Breast epithelium (tissue), 4 donors: ENCODE measurements at places on chromosomes 6 and 20. TPM values are rescaled to one million over a fixed set of nuclear protein-coding genes. Genes with fewer than 3 reads are reported as not detected.

The ATP6V1G2 gene
- 1.6 TPM for total RNA-seq

DNA sequence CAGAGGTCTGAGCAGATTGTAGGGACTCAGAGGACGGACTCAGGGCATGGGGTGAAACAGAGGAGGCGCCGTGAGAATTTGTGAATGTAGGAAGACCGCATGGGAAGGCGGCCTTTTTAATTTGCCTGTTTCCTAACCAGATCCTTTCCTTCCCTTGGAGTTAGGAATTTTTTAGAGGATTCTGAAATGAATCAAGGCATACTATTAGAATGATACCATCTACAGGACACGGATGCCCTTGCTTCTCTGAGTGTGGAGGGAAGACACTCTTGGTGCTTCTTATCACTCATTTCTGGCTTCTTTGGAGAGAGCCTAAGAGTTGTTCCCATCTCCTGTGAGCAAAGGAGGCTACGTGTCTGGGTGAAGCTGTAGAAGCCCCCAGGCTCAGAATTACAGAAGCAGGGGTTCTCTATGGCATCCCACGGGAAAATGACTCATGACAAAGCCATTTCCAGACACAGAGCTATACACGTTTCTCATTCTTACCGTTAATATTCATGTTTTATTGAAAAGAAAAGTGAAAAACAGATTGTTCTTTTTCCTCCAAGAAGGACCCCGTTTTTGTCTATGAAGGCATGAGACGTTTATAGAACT lies 148.5 kb downstream of the EDN3 start:
- H3K4me3 ChIP-seq = no peak overlapping the region
- no peaks in the 10 kb centered on the region for H3K27me3 ChIP-seq
- no peaks in the 10 kb centered on the region for H3K4me1 ChIP-seq
- no peak overlapping the region for H3K27ac ChIP-seq
- no peaks in the 10 kb centered on the region for H3K36me3 ChIP-seq
- DNase-seq = no peak

DNA sequence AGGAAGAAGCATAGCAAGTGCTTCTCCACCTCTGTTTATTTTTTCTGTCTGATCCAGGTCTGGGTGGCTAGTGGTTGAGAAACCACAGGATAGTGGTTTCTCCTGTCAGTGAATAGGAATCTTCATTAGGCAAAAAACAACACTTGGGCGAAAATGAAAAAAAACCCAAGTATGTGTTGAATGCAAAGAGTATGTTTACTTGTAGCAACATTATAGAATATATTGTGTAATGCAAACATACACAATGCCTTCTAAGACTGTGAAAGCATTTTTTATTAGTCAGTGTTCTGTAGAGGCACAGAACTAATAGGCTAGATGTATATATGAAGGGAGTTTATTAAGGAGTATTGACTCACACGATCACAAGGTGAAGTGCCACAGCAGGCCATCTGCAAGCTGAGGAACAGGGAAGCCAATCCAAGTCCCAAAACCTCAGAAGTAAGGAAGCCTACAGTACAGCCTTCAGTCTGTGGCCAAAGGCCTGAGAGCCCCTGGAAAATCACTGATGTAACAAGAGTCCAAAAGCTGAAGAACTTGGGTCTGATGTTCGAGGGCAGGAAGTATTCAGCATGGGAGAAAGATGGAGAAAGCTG lies 111.1 kb downstream of the UST start:
- DNase-seq = no peak
- no peaks in the 10 kb centered on the region for H3K4me1 ChIP-seq
- no peaks in the 10 kb centered on the region for H3K27me3 ChIP-seq

- no peak overlapping the region for H3K27ac ChIP-seq
- no peaks in the 10 kb centered on the region for H3K27me3 ChIP-seq
- no peak for DNase-seq
- H3K4me1 ChIP-seq = no peaks in the 10 kb centered on the region
- H3K36me3 ChIP-seq = no peaks in the 10 kb centered on the region
Measured at GRCh38 chr6:8030920-8031319, 33.3 kb downstream of the BLOC1S5 start.

GRCh38 chr6:148701375-148701774 lies 45.5 kb upstream of the UST start:
- no peak for DNase-seq
- H3K4me3 ChIP-seq = peak overlapping the region; percentile 34
- H3K27me3 ChIP-seq = no peaks in the 10 kb centered on the region

DNA sequence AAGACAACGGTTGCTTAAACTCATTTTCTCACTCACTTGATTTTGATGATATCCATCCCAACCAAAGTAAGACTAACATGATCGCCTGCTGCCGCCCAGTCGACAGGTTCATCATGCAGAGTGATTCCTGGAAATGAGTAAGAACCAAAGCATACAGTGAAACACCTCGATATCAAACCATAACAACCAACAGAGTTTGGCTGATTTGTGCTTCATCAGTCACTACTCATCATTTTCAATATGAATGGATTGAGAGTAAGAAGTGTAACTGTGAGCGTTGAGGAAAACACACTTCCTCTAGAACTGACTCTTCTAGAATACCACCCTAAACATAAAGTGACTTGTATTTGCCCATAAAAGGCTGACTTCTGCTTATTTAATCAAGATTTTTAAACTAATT lies 29.2 kb upstream of the ALDH8A1 start:
- no peaks in the 10 kb centered on the region for H3K4me1 ChIP-seq
- no peak overlapping the region for H3K27ac ChIP-seq
- no peaks in the 10 kb centered on the region for H3K36me3 ChIP-seq
- H3K4me3 ChIP-seq = no peak overlapping the region
- DNase-seq = no peak

- no peak overlapping the region for H3K27ac ChIP-seq
- no peaks in the 10 kb centered on the region for H3K36me3 ChIP-seq
- H3K4me3 ChIP-seq = no peak overlapping the region
Measured at GRCh38 chr6:167090171-167090570, 32.7 kb upstream of the CCR6 start.

The IL17F gene
- total RNA-seq = not detected

The GDAP1L1 gene
- not detected for total RNA-seq

DNA sequence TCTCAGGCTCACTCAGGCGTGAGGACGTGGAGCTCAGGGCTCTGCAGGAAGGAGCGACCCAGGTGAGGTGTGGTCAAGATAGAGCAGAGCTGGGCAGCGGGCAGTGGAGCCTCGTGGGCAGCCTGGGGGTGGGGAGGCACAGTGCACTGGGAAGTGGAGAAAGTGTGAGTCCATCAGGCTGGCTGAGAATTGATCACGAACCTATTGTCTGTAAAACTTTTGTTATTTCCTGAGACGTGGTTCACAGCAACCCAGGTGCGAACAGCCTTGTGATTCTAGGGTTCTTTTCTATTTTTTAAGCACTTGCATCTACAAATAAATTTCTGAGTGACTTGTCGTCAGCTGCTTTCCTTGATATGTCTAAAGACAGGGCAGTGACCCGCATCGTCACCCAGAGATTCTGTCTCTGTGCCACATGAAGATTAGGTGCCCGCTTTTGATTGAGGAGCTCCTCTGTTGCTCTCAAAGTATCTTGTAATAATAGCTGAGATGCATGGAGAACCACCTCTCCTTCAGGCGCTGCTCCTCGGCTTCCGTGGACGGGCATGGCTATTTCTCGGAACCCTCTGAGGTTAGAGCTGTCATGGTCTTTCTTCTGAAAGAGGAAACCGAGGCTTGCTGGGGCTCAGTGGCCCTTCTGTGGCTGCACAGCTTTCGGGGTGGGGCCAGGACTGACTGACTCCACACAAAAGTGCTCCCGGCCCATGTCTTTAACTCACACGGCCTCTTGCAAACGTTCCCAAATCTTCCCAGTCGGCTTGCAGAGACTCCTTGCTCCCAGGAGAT lies 662 bp upstream of the CCR6 start:
- no peak overlapping the region for H3K4me3 ChIP-seq
- H3K27ac ChIP-seq = no peak overlapping the region
- H3K27me3 ChIP-seq = no peaks in the 10 kb centered on the region
- no peak for DNase-seq
- H3K4me1 ChIP-seq = no peaks in the 10 kb centered on the region

The LKAAEAR1 gene
- 0.64 TPM for total RNA-seq

DNA sequence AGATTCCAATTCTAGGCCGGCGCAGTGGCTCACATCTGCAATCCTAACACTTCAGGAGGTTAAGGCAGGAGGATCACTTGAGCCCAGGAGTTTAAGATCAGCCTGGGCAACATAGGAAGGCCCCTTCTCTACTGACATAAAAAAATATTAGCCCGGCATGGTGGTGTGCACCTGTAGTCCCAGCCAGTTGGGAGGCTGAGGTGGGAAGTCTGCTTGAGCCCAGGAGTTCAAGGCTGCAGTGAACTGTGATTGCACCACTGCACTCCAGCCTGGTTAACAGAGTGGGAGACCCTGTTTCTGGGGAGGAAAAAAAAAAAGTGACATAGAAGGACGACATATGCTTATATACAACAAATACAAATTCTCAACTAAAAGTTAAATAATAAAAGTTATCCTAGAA lies 30.9 kb downstream of the B4GALT5 start:
- no peak for DNase-seq
- no peak overlapping the region for H3K27ac ChIP-seq
- H3K4me3 ChIP-seq = no peak overlapping the region
- no peaks in the 10 kb centered on the region for H3K27me3 ChIP-seq
- H3K4me1 ChIP-seq = peaks cover 14% of the 10 kb centered on the region

DNA sequence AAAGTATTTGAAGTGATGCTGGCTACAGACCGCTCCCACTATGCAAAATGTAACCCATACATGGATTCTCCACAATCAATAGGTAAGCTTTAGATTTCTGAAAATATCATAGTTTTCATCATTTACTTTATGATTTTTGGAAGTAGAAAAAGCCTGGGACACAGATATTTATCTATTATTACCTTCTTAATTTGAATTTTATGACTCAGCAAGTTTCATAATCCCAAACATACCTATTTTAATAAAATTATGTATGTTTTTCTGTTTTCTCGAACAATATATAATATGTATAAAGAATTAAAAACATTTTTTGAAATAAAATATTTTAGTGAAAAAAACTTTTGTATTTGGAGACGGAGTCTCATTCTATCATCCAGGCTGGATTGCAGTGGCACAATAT lies 21.6 kb downstream of the PCMT1 start:
- no peaks in the 10 kb centered on the region for H3K4me1 ChIP-seq
- no peak overlapping the region for H3K4me3 ChIP-seq
- H3K27me3 ChIP-seq = no peaks in the 10 kb centered on the region
- H3K27ac ChIP-seq = no peak overlapping the region
- no peak for DNase-seq

The LY6G6F gene
- not detected for total RNA-seq

- H3K4me3 ChIP-seq = no peak overlapping the region
- no peaks in the 10 kb centered on the region for H3K36me3 ChIP-seq
- H3K27ac ChIP-seq = no peak overlapping the region
- no peaks in the 10 kb centered on the region for H3K27me3 ChIP-seq
- DNase-seq = no peak
- no peaks in the 10 kb centered on the region for H3K4me1 ChIP-seq
Measured at GRCh38 chr6:158717341-158718330, 67.8 kb downstream of the SYTL3 start.

DNA sequence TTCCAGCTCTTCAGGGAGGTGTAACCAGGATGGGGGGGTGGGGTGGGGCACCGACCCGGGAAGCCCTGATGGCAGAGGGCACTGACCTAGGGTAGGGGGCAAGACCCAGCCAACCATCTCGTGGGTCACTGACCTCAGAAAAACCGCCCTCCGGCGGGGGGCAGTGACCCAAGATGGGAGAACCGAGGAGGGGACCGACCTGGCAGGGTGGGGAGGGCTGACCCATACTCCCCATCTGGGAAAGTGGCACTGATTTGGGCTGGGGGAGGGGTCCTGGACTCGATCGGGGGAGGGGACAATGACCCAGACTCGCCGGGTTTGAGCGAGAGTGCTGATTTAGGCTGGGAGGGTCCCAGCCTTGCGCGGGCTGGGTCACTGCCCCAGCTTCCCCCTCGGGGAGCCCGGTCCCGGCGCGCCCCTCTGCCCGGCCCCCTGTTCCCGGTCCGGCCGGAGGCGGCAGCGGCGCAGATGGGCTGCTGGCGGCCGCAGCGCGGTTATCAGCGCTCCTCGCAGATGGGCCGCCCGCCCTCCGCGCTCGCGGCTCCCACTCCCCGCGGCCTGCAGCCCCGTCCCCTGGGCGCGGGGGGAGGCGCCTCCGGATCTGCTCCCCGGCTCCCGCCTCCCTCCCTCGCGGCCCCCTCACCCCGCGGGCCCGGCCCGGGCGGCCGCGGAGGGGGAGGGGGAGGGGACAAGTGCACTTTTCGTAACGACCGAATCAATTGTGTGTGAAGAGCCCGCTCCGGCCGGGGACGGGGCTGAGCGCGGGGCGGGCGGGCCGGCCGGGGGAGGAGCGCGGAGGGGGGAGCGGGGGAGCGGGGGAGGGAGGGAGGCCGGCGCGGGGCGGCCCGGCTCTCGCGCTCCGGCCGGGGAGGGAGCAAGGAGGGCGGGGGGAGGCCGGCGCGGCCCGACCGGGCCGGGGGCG lies 2.2 kb downstream of the NOL4L start:
- no peaks in the 10 kb centered on the region for H3K4me1 ChIP-seq
- no peak for DNase-seq
- H3K36me3 ChIP-seq = no peaks in the 10 kb centered on the region
- peak overlapping the region; percentile 91 for H3K4me3 ChIP-seq

DNA sequence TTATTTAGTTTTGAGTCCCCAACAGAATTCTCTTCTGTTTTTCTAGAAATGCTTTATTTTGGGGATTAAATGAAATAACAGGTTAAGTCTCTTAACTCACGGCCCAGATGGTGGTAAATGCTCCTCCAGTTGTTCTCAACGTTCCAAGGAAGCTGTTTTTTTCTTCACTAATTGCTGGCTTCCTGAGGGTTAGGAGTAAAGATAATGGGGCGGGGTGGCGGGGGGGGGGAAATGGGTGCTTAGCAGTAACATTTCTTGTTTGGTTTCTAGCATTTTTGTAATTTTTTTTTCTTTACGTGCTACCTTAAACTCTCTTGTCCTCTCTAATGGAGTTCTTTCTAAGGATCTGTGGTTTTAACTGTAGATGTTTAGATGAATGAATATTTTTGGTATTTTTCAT lies 2.2 kb downstream of the SRSF3 start:
- H3K27ac ChIP-seq = peak overlapping the region; percentile 100
- H3K4me1 ChIP-seq = peaks cover 18% of the 10 kb centered on the region
- H3K36me3 ChIP-seq = no peaks in the 10 kb centered on the region

The OR12D3 gene
- not detected for total RNA-seq

DNA sequence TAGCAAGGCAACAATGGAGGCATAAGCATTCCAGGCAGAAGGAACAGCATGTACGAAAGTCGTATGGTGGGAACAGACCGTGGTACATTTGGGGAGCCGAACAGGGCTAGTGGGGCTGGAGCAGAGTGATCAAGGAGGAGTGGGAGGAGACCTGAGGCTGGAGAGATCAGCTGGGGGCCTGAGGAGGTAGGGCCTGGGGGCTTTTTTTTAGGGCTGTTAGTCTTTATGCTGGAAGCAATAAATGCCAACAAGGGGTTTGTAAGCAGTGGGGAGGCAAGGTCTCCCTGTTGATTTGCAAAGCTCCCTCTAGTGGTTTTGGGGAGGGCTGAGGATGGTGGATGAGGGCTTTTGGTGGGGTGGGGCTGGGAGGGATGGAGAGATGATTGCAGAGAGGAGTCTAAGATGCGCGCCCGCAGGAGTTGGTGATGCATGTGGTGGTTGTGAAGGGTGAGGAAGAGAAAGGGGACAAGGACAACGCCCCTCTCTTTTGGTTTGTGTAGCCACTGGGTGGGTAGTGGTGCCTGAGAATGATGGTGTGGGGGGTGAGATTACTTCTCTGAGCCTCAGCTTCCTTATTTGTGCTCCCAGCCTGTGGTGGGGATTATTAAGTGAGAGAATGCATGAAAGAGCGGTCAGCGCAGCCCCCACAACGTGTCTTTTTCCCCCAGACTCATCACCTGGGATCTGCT lies 74.1 kb upstream of the TOX2 start:
- no peak overlapping the region for H3K27ac ChIP-seq
- no peak for DNase-seq
- H3K4me1 ChIP-seq = no peaks in the 10 kb centered on the region
